Left renal cortex interstitium (tissue), 4 donors: ENCODE measurements at places on chromosomes 11 and 22. TPM values are rescaled to one million over a fixed set of nuclear protein-coding genes. Genes with fewer than 3 reads are reported as not detected.

DNA sequence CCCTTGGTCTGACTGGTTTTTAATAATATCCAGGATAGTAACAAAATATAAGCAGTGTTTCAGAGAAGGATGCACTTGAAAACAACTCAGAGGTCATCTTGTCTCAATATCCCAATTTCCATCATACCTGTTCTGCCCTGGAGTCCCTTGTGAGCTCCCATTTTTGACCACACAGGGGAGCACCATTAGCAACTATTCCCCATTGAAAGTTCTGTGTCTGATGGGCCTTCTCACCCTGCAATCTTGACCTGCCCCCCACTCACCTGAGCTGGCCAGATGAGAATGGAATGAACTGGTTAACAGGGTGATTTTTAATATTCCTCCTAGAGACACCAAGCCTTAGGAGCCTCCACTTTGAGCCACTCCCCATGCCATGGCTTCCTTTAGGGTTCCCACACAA, 3.8 kb upstream of the CAPN5 start:
- no peak for DNase-seq

The PES1 gene
- polyA plus RNA-seq = 70.5 TPM

DNA sequence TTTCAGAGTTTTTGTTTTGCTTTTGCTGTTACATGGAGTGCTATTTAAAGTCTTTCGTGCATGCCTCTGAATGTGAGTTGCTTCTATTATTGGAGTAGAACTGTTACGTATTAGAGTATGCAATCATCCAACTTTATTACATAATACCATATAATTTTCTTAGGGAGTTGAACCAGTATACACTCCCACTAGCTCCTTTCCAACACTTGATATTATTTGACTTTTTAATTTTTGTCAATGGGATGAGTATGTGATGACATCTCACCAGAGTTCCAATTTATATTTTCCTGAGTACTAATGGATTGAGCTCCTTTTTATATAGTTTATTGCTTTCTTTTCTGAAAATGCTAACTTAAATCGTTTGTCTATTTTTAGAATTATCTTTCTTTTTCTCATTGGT, 90.9 kb downstream of the GRAMD1B start:
- no peak for DNase-seq

DNA sequence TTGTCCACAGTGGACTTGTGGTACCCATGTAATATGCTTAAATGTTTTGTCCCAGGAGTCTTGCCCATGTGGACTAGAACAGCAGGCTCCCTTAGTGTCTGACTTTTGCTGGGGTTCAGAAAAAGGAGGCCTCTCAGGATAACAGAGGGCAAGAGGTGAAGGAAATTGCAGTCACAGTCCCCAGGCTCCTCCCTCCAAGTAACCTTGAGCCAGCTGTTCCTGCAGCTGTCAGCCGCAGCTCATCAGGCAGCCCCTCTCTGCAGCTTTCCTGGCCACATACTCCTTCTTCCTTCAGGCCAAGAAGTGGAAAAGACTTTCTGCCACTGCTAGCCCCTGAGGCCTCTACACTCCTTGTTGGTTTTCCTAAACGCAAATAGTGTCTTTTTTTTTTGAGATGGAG, 6.3 kb upstream of the MYO18B start:
- no peak for DNase-seq

GRCh38 chr22:24380220-24380904, 47.0 kb upstream of the ADORA2A start:
- DNase-seq = no peak

The IFITM1 gene
- 43.2 TPM for polyA plus RNA-seq
